ENCODE measurements at places on chromosomes 1 and 21.

DNA sequence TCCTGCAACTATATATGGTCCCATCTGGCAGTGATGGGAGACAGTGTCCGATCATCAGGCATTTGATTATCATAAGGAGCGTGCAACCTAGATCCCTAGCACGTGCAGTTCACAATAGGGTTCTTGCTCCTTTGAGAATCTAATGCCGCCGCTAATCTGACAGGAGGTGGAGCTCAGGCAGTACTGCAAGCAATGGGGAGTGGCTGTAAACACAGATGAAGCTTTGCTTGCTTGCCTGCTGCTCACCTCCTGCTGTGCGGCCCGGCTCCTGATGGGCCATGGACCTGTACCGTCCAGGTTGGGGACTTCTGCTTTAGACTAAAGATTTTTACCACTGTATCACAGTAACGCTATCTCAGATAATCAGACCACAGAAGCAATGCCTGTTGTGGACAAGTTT lies 63.8 kb downstream of the TGFB2 start:
- no peak for DNase-seq

DNA sequence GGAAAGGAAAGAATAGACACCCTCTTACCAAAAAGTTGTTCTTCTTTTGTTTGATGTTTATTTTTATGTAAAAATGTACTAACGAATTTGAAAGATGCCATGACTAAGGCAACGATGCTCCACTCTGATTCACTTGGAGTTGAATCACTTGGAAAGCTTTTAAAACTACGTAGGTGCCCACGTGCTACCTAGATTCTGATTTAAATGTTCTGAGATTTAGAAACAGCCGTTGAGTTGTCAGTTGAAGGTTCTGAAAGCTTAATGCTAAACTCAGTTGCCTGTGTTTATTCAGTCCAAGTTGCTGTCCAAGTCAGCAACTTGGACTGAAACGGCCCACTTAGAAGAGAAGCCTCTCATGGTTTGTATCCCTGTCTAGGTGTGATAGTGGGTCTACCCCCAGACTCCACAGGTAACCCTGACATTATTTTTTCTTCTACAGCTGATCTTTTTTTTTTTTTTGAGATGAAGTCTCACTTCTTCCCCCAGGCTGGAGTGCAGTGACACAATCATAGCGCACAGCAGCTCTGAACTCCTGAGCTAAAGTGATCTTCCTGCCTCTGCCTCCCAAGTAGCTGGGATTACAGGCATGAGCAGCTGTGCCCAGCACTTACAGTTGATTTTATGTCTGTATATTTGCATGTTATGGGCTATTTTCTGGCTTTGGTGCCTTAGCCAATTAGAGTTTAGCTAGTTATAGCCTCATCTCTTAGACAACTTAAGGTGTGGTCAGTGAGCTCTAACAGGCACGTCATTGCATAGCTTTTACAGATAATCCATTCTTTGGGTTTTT lies 1.4 kb upstream of the VAMP4 start:
- no peak for DNase-seq

- no peak for DNase-seq
Measured at GRCh38 chr1:180136331-180136967, 18.2 kb upstream of the QSOX1 start.

DNA sequence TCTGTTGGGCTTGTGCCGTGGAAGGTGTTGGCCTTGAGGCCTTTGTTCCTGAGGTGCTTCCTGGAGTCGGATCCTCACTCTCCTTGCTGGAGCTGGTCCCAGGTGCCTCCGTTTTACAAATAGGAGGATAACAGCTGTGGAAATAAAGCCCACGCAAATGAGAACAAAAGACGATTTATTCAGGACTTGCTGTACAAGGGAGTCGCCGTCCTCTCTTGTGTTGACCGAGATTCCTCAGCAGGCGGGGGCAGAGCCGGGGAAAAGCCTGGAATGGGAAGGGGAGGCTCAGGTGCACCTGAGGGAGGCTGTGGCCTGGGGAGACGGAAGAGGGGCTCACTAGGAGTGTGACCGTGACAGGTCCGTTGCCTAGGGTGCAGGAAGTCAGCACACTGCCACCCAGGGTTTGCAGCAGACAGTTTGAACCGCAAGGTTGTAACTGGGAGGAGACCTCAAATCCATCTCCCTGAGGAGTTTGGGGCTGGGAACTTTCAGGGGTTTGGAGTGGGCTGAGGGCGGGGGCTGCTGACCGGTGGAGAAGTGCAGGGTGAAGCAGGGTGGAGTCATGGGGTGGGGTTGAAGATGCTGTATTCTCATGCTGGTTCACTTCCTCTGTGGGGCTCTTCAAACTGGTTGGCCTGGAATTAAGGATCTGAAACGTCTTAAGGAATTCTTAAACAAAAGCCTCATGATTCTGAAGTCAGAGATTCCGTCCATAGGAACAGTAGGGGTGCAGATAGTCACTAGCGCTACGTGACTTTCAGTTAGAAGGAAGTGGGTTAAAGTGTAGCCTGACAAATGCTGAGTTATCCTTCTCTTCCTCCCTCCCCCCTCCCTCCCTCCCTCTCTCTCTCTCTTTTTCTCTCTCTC lies 2.6 kb upstream of the CSTB start:
- no peak for DNase-seq

DNA sequence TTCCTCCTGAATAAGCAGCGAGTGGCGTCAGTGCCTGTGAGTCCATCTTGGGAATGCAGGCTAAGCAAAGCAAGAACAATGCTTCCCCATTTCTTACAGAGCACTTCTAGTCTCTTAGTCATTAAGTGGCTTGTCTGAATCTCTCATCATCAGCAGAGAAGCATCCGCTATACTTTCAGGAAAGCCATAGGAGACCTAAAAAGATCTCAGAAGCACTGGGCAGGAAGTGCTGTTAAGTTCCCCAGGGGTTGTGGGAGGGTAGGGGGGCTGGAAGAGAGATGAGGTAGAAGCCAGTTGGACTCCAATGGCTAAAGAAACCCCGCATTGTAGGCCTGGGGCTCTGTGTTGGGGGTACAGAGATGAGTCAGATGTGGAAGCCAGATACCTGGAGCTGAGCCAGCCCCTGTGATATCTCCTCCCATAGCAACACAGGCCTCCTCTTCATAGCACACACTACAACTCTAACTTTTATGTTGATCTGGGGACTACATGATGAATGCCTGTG lies 44.9 kb downstream of the SYT6 start:
- DNase-seq = no peak

Measured in immature natural killer cell (primary cell).